ENCODE measurements at places on chromosomes 11 and 22.
A peak's percentile ranks its signal among the peaks of the same experiment; 100 is the strongest.

GRCh38 chr11:14673824-14674405 lies 30.3 kb downstream of the PDE3B start:
- DNase-seq = no peak

DNA sequence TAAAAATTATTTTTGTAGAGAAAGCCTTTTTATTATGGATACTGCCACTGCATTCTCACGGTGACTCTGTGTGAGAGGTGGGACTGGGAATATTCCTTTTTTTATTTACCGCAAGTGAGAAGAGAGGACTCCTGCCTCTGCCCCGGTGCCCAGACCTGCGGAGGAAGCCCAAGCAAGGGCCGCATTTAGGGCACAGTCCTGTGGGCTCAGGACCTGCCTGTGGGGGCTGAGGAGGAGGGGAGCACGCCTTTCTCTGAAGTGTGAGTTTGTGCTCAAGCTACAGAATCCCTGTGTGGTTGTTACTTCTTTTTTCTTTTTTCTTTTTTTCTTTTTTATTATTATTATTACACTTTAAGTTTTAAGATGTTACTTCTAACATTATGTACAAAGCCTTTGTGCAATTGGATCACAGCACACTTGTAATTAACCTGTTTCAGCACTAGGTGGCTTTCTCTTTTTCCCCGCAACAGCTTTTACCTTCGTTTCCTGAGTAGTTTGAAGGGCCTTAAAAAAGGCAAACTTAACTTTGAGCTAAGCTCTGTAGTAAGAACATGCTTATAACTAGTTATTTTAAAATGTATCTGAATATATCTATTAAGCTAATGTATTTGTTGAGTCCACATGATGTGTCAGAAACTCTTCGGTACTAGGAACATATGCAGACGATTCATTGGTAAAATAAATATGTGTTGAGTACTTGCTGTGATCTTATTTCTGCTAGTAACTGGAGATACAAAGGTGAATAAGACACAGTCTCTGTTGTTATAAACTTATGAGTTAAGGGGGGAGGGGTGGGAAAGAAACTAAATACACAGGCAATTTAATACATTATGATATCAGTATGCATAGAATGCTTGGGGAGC lies 18.3 kb downstream of the AMOTL1 start:
- DNase-seq = no peak

GRCh38 chr11:121766991-121767390 lies 314.2 kb upstream of the SORL1-AS1 start:
- no peak for DNase-seq

DNA sequence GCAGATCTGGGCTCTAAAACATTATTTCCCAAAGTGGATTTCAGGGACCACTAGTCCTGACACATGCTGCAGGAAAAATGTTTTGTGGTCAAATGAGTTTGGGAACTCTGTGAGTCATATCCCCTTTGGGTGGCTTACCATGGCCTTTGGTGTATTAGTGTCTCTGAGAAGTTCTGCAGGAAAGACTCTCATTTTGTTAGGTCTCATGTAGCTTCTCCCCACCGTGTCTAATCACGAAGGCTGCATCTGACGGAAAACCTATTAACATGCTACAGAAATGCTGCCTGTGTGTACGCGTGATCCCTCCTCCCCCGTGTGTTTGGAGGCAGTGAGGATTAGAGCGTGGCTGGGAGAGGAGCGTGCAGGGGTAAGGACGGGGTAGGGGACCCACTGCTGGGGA lies 191.7 kb downstream of the ST3GAL4 start:
- DNase-seq = no peak

DNA sequence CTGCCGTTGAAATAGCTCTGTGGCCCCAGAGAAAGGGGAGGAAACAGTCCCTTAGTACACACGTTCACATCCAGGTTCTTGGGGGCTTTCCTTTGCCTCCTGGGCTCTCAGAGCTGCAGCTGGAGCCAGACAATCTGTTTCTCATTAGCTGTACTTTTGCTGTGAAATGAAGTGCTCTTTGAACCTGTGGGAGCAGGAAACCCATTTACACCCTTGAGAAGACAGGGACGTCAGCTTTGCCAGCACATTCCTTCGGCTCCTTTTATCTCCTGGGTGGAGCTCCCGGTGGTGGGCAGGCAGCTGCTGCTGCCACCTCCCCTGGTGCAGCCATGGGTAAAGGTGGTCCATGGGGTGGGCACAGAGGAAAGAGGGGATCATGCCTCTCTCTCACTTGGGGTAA lies 80.6 kb upstream of the TIMP3 start:
- no peak for DNase-seq

- no peak for DNase-seq
Measured at GRCh38 chr22:27502327-27502726, 299.2 kb downstream of the MN1 start.

DNA sequence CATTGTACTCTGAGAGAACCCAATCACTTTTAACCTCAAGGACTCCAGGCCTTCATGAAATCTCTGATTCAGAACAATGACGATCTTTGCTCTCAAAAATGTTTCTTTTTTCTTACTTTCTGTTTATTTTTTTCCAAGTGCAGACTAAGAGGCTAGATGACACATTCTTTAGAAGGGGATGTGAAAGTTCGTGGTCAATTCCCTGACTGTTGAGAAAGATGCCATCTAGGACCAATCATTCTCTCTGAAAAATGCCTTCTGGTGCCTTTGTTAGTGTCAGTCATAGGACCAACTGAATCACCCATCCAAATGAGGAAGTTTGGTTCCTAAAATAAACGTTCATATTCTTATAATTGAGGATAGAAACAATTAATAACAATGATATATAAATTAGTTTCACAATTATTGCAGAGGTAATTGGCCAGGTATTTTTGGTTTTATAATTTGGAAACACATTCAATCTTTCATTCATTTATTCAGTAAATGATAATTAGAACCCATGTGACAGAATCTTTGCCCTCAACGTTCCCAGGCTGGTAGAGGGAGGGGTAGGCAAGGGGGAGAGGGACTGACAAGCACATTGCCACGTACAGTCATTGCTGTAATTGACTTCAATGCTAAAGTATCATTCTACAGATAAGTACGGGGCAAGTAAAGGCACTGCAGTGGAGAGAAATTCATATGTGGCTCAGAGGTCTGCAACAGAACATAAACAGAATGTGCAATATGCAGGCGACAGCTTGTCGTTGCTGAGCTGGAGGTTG lies 333.4 kb upstream of the MPPED2 start:
- DNase-seq = peak; percentile 55

- DNase-seq = no peak
Measured at GRCh38 chr11:16738947-16739815, 734 bp downstream of the C11orf58 start.

GRCh38 chr22:36117053-36117554 lies 43.5 kb downstream of the APOL3 start:
- DNase-seq = no peak

DNA sequence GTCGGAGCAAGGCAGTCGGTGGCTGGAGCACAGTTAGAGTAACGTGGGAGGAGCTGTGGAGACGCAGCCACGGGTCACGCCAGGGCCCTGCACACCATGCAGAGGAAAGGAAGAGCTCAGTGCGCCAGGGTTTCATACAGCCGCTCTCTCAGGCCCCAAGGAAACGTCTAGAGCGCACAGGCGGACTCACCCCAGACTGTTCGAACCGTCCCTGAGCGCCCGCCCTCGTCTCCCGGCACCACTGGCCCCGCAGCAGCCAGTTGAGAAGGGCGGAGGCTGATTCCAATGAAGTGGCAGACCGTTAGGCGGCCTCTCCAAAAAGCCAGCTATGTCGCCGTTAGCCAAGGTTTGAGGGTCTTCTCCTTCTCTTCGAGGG lies 483 bp upstream of the HYLS1 start:
- no peak for DNase-seq

GRCh38 chr11:101048479-101048878 lies 81.1 kb downstream of the PGR start:
- no peak for DNase-seq

DNA sequence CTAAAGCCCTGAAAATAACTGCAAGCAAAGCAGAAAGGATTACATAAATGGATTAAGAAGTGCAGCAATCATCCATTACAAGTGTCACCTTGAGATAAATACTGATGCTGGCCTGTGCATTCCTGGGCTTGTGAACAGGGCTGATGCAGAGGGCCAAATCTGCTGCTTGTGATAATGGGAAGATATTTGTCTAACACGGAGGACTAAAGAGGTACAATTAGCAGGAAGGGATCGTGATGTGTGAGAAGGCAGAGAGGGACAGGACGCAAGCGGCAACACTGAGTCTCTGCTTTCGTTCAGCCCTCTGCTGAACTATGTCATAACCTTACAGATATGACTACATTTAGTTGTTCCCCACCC lies 107.7 kb upstream of the DDI1 start:
- DNase-seq = no peak

GRCh38 chr22:20578707-20579106 lies 71.3 kb downstream of the MED15 start:
- no peak for DNase-seq

DNA sequence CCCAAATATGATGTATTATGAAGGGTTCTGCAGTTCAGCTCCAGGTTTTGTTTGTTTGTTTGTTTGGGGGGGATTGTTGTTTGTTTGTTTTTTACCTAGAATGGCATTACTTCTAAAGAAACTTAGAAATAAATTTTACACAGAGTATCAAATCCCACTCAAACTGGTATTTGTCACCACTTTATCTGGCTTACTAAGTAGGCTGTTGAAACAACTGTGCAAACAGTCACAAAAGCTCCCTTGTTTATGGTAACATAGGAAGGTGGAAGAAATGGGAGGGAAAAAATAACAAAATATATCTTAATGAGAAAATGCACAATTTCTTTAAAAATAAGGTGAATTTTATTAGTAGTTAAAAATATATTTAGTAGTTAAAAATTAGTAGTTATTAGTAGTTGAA lies 108.3 kb upstream of the ANO5 start:
- DNase-seq = no peak

DNA sequence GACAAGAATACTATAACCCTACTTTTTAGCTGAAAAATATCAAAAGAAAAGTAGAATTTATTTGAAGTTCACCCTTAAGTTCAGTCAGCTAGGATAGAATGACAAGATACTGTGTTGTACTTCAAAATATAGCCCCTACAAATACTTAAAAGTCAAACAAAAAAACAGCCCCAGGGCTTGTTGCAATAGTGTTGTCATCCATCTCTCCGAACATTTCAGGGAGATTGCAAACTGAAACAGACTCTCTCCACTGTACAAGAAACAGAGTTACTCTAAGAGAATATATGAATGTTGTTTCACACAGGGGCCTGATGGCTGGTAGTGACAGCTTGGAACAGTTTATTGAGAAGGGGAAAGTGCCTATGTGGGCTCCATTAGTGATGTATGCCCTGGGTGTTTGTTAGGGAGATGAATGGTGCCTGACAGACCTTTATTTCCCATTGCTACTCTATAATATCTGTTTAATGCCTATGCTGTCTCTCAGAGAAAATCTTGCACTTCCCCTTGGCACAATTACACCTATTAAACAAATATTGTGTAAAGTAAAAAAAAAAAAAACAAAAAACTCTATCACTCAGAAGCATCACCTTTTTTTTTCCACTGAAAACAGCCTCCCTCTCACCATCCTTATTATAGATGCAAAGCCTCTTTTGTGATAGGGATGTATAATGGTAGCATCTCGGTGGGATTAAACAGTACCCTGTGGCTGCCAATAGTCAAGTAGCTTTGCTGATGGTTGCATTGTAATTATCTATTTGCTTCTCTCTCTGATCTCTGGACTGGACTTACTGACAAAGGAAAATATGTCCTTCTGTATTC lies 506.3 kb upstream of the LUZP2 start:
- DNase-seq = no peak

DNA sequence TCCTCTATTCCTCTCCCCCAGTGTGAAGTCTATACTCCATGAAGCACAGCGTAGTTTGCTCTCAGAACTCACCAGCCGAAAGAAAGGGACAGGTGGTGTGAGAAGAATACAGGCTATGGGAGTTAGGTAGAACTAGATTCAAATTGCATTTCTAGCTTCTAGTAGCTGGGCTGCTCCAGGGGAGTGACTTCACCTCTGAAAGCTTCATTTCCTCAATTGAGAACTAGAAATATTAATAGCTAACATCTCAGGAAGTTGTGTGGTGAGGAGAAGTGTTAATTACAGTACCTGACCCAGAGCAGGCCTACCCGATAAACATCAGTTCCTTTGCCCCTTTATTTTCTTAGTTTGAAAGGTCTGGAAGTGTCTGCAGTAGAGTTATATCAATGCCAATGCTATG lies 484.7 kb upstream of the TENM4 start:
- no peak for DNase-seq

DNA sequence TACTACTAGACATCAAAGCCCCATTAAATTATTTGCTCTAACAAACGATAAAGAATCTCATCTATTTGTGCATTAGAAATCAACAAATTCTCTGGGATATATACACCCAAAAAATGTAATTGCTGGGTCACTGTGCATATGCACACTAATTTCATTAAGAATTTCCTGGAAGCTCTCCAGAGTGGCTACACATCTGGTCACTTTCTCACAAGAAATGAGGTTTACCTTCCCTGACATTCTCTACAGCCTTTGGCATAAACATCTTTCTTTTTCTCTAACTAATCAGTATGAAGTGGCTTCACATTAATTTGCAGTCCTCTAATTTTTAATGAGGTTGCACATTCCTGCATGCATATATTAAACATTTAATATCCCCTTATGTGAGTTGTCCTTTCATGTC lies 150.8 kb upstream of the ANO5 start:
- DNase-seq = no peak

- DNase-seq = no peak
Measured at GRCh38 chr22:39301926-39302325, 17.5 kb downstream of the RPL3 start.

- no peak for DNase-seq
Measured at GRCh38 chr22:49550141-49550430, 277.6 kb downstream of the BRD1 start.

DNA sequence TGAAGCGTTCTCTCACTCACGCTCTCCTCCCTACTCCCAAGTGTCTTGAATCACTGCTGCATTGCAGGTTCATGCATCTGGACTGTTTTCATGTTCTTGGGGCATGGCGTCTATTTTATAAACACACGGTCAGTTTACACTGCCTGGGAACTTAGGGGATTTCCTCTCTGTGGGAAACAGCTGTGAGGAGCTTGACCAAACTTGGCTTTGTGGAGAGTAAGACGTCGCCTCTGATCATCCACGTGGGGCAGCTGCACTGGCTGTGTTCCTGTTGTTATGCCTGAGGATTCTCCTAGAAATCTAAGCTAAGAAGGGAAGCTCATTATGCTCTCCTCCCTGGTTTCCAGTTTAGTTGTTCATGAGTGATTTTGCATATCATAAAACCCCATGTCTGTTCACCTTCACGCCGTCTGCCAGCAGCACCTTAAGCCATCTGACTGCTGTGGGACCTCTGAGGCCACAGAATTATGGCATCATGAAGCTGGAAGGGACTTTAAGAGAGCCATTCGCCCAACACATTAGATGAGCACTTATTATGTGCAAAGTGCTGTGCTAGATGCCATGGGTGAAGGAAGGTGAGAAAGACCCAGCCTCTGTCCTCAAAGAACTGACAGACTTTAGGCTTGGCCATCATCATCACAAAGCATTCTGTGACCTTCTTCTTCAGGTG lies 38.8 kb upstream of the POU2AF1 start:
- DNase-seq = no peak

GRCh38 chr11:540583-541432 lies 3.5 kb downstream of the LRRC56 start:
- no peak for DNase-seq

Measured in HL-60 (cell line).